Central memory CD8-positive, alpha-beta T cell (primary cell): ENCODE measurements at places on chromosomes 2 and 18.

DNA sequence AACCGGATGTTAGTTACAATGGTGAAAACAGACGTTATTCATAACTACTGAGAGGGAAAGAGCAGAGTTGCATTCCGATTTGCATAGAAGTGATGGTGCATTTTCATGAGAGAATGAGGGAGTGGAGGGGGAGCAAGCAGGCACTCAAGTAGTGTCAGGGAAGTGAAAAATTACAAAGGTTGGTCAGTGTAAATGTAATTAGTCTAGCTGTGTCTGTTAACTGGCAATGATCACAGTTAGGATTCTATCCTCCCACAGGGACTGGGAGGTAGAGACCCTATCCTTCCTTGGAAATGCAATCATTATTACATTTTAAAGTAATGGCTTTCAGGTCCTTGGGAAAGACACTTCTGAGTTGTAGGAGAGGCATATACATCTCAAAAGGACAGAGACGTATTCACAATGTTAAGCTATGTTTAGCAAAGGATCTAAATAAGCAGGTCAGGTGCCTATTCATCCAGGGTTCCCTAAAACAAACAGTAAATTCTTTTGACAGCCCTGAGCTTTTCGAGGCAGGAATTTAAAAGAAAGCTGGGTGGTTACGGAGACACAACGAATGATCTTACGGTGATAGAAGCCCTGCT, 1671.8 kb upstream of the DDX18 start:
- DNase-seq = no peak

GRCh38 chr18:9289698-9290097, 44.9 kb upstream of the TWSG1 start:
- DNase-seq = no peak

- DNase-seq = no peak
Measured at GRCh38 chr2:38466876-38467767, 90.0 kb upstream of the ATL2 start.

- DNase-seq = no peak
Measured at GRCh38 chr2:233421091-233421816, 67.0 kb downstream of the DGKD start.

DNA sequence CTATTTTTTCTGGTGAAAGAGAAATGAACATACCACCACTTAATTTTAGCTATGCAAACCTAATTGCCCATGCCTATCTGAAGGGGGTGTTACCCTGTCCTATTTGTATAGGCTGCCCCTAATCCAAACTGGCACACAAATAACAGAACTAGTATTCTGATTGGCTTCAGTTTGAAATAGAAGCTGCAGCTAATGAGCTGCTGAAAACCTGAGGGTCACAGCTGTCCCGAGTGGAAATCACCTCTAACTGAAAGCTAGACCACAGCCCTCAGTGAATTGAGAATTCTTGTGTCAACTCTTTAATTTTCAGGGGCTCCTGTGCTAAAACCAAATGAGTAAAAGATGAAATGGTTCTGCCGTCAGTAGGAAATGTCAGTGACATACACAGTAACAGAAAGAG, 28.7 kb downstream of the CCDC141 start:
- DNase-seq = no peak

DNA sequence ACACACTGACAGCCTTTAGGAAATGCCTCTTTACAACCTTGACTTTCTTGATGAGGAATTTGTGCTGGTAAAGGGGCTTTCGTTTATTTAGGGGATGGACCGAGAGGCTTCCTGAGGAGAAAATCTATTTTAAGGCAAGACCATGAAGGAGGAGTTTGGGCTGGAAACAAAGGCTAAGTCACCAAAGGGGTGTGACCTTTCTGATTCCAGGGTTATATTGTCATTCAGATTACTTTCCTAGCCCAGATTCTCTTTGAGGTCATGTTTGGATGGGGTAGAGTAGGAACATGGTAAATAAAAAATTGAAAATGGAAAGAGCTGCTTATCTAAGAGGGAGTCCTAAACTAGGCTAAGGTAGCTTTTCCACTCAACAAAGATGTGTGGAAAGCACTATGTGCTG, 77.1 kb upstream of the UGP2 start:
- no peak for DNase-seq

GRCh38 chr2:45209875-45210274, 200.6 kb upstream of the SIX2 start:
- DNase-seq = no peak

- no peak for DNase-seq
Measured at GRCh38 chr2:36915627-36916026, 50.7 kb downstream of the STRN start.

- no peak for DNase-seq
Measured at GRCh38 chr2:9114458-9114857, 92.2 kb upstream of the ASAP2 start.

- DNase-seq = no peak
Measured at GRCh38 chr2:28322051-28322450, 70.6 kb upstream of the FOSL2 start.

DNA sequence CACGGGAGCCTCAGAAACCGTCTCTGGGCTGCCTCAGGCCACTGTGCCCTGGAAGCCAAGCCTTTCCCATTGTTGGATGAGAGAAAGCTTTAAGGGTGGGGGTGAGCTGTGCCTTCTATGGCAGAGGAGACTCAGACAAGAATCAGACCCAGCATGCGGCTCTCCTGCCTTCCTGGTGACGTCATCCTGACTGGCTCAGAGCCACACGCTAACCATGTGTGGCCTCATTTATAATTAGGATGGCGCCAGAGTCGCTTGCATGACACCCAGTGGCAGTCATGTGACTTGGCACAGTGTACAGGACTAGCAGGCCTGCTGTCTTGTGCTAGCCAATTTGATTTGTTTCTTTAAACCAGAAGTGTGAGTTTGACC, 99.1 kb downstream of the SH3BP4 start:
- no peak for DNase-seq

GRCh38 chr2:218340656-218341055, 16.0 kb upstream of the CATIP start:
- no peak for DNase-seq

GRCh38 chr18:77478646-77479442, 229.2 kb downstream of the GALR1 start:
- no peak for DNase-seq

- DNase-seq = no peak
Measured at GRCh38 chr18:62458346-62458745, 64.5 kb upstream of the ZCCHC2 start.

GRCh38 chr2:153808679-153809078, 63.0 kb upstream of the GALNT13 start:
- DNase-seq = no peak

GRCh38 chr2:88669482-88670214, 21.8 kb upstream of the RPIA start:
- no peak for DNase-seq

GRCh38 chr18:75694292-75694691, 266.8 kb upstream of the SMIM21 start:
- DNase-seq = no peak

- DNase-seq = no peak
Measured at GRCh38 chr2:98515250-98515991, 70.8 kb downstream of the INPP4A start.

- DNase-seq = no peak
Measured at GRCh38 chr2:38200598-38200997, 124.6 kb upstream of the CYP1B1 start.

DNA sequence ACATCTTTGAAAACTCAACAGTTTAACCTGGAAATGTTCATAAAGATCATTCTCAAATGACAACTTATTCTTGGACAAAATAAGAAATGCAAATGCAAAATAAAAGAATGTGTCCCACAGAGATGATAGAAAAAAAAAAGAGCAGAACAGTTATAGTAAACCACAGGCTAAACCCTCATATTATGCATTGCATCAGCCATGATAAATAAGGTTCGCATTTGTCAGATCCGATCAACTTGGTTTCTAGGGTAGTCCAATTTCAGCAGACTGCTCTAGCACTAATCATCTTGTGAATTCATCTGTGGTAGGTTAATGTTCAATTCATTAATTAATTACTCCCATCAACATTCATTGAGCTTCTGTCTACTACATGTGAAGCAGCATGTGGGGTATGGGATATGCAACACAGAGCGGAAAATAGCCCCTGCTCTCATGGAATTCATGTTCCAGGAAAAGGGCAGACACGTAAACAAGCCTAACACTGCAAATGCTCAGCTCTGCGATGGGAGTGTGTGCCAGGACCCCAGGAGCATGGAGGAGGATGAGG, 316.2 kb upstream of the REV1 start:
- DNase-seq = no peak

GRCh38 chr2:132857319-132857718, 187.3 kb upstream of the LYPD1 start:
- DNase-seq = no peak

GRCh38 chr2:176035013-176035691, 33.1 kb upstream of the LNPK start:
- DNase-seq = no peak

- peak; percentile 33 for DNase-seq
Measured at GRCh38 chr18:2906704-2907549, 60.1 kb downstream of the EMILIN2 start.

DNA sequence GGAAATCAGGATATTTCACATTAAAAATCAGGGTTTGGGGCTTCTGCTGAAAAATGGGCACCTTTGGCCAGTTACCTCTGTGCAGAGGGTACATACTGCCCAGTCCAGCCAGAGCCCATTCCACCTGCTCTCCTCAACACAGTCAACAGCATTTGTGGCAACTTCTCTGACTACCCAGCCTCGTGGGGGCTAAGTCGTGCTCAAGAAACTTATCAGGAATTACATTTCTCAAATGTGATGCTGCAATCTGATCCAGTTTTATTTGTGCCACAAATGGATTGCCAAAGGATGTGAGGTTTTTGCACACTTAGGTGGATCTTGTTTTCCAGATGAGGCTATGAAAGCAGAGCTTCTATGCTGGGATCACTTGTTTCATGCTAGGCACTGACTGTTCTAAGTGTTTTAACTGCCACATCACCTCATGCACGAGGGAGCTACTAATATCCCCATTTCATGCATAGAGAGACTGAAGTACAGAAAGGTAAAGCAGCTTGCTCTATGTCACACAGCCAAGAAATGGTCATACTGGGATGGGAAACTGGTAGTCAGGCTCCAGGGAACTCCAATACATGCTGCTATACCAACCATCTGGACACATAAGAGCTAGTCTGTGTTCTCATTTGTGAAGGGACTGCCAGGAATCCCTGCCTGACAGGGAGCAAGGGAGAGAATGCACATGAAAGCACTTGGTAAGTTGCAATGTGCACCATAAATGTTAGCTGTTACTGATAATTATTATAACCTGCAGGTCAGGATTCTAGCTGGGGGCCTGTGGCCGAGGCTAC, 89.0 kb upstream of the HK2 start:
- DNase-seq = no peak
